ENCODE measurements at places on chromosomes 2 and 18.

GRCh38 chr2:183729380-183729779, 605.1 kb downstream of the NUP35 start:
- DNase-seq = no peak

GRCh38 chr2:208189810-208190503, at the start of gene C2orf80:
Gene C2orf80 (minus strand): TSS chr2:208190030. CDS start chr2:208186986, 3,044 bp downstream.
- DNase-seq = no peak

DNA sequence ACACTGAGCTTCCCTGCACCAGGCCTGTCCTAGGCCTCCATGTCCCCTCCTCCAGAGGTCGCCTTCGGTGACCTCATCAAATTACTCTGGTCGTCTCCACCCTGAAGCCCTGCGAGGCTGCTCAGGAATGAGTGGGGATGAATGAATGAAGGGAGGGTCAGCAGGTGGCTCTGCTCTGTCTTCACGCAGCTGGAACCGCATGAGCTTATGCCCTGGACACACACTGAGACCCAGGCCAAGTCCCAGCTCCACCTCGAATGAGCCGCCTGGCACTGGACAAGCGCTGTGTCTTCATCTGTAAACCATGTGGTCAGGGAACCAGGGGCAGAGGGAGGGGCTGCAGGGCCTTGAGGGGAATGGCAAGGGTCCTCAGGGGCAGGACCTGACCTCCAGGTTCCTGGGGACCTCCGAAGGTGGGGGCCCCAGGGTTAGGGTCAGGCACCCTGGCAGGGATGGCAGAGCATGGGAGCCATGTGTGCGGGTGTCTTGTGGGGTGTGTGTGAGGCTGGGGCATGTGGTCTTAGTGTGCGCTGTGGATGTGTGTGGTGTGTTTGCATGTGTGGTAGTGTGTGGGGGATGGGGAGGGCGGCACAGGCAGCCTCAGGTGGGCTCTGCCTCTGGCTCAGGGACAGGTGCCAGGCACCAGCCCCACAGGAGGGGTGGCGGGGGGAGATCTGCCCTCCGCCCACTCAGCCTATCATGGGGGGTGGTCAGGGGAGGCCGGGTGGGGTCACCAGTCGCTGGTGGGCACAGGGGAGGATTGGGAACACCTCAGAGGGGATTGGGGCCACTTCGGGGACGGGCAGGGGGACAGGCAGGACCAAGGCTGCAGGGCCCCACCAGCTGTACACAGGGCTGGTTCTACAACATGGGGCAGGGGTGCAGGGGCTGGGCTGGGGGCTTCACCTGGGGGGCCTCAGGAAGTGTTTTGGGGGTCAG, 13.9 kb downstream of the ODC1 start:
- DNase-seq = no peak

DNA sequence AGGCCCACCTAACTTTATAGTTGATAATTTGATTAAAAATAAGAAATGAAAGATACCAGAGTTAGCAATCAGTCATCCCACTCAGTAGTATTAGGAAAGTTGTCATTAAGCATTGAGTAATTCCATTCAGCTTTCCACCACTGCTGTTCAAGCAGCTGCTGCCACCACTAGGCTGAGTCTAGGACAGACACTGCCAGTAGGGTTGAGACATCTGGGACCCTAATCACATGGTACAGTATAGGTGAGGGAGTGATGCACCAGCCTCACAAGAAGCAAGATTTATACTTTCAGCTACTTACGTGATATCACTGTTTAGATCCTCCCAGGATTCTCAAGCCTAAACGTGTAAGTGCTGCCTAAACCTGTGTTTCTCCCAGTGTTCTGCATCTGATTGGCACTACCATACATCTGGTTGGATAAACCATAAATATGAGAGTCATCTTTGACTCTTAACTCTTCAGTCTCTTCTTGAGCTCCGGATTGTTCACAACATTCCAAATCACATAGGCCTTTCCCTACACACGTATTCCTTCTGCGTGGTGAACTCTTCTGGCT, 3.2 kb downstream of the UBXN4 start:
- peak; percentile 29 for DNase-seq

All from fibroblast of skin of back (primary cell).